ENCODE measurements at places on chromosomes 4 and X.

- no peak for DNase-seq
Measured at GRCh38 chr4:182297659-182298058, 54.5 kb downstream of the TENM3 start.

- no peak for DNase-seq
Measured at GRCh38 chr4:41256131-41256739, 493 bp upstream of the UCHL1 start.

- no peak for DNase-seq
Measured at GRCh38 chr4:3314706-3315260, 22.0 kb downstream of the RGS12 start.

GRCh38 chr4:98969878-98970785 is 25.4 kb upstream of the METAP1 start:
- no peak for DNase-seq

- DNase-seq: no peak
Measured at GRCh38 chr4:141463678-141464077, 172.7 kb upstream of the IL15 start.

DNA sequence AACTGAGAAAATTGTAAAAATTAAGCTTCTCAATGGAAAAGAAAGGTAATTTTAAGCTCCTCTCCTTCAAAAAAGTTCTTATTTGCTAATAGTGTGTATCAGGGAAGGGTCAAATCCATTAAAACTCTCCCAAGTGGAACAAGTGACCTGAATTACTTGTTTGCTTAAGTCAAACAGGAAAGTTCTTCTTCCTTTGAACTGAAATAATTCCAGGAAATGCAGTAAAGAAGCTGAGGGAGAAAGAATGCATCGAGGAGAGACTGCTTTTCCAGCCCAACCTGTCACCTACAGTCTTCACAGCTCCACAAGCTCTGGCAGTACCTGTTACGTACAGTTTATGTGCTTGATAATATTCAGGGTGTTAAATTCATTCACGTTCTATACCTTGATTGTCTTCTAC is 131.1 kb downstream of the KLHL8 start:
- DNase-seq: no peak

DNA sequence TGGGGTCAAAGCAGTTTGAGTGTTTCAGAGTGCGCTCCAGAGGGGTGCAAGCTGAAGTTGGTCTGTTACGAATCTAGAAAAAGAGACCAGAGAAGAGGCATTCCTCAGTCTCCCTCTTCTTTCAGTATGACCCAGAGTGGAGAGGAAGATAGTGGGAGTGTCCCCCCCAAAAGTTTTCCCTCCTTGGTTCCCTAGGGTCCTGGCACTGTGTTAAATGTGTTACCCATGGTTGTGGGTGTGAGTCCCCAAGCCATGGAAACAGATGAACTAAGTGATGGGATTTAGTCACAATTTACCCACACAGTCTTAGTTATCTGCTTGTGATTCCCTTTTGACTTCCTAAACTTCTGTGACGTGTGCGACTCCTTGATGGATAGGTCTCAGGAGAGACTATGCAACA is 27.0 kb upstream of the NAF1 start:
- no peak for DNase-seq

DNA sequence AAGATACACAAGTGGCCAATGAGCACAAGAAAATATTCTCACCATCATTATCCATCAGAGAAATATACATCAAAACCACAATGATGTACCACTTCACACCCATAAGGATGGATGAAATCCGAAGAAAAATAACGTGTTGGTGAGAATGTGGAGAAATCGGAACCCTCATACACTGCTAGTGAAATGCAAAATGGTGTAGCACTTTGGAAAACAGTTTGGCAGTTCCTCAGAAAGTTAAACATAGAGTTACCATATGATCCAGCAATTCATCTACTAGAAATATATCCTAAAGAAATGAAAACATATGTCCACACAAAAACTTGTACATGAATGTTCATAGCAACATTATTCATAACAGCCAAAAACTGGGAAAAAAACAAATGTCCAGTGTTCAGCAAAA is 18.5 kb upstream of the APBB2 start:
- no peak for DNase-seq

DNA sequence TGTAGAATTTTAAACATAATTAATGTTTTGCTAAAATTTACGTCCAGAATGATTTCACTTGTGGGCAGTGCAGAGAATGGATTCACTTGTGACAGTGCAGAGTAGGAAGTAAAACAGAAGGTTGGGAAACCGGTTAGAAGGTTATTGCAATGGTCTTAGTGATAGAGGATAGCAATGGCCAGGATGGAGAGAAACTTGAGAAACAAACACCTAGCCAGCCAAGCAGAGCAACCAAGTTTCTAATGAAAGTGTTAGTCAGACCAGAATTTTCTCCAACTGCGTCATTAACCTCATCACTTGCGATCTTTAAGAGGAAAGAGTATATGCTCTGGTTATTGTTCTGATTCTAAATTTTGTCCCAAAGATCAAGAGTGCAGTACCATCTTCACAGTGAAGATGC is 50.0 kb upstream of the TBC1D9 start:
- no peak for DNase-seq

- no peak for DNase-seq
Measured at GRCh38 chr4:17024425-17024824, 126.0 kb upstream of the LDB2 start.

DNA sequence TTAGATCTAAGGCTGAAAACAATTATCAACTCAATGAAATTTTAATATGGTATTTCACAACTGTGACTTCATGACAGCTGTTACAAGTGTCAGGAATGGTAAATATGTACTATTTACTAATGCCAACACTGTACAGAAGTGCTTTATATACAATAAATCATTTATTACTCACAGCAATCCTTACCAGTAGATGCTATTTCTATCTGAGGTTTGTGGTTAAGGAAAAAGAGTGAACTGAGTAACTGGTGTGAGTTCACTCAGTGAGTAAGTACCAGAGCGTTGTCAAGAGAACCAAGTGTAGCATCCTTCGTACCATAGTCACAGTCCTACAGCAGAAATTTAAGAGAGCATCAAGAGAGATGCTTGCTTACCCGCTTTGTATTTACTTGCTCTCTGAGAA is 23.3 kb downstream of the MTHFD2L start:
- DNase-seq: no peak

- DNase-seq: no peak
Measured at GRCh38 chr4:168560184-168561180, 63.6 kb downstream of the PALLD start.

DNA sequence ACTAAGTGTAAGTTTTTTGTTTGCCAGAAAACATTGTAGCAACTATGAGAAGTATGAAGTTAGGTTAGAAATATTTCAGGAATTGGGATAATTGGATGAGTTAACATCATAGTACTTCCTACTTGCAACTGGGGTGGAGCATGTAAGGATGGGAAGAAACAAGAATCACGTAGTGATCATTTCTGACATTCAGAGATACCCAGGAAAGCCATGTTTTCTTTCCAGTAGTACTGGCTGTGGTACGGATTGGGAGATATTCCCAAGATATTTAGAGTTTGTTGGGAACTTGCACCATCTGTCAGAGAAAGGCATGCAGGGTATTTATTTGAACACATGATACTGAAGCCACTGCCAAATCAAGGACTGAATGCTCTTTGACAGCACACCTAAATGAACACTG is 87.6 kb upstream of the SLC4A4 start:
- DNase-seq: no peak

DNA sequence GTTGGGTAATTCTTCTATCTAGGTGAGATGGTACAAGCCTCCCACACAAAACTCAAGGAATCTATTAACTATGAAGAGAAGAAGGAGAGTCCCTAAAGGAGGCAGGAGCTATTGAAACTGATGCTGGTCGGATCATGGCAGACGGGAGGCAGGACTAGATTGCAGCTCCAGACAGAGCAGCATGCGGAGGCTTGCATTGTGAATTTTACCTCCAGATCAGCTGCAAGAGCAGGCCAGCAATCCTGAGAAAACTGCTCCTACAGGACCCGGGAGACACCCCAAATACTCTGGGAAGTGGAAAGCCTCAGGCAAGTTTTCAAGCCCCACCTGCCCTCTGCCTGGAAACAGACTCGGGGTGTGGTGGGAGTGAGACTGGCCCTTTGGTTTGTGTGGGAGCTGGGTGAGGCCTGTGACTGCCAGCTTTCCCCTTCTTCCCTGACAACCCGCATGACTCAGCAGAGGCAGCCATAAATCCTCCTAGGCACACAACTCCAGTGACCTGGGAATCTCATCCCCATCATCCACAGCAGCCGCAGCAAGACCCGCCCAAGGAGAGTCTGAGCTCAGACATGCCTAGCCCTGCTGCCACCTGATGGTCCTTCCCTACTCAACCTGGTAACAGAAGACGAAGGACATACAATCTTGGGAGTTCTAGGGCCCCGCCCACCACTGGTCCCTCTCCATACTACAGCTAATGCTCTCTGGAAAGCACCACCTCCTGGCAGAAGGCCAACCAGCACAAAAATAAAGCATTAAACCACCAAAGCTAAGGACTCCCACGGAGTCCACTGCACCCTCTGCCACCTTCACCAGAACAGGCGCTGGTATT is 30.9 kb downstream of the GATB start:
- no peak for DNase-seq

DNA sequence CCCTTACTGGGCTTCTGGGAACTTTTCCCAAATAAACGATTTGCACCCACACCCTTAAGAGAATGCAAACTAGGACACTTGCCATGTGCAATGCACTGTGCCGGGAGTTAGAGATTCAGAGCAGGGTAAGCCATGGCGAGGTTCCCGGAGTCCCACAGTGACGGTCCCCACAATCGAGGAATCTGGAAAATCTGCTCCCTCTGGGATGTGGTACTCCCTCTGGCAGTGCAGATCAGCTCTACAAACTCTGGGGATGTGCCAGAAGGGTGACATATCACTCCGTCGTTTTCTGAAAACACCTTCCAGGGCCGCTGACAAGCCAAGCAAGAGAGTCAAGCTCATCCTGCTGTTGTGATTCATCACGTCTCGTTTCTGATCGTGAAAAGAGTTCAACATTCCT is 537.5 kb downstream of the BCOR start:
- DNase-seq: no peak

- DNase-seq: no peak
Measured at GRCh38 chrX:112947981-112948615, 107.5 kb upstream of the AMOT start.

DNA sequence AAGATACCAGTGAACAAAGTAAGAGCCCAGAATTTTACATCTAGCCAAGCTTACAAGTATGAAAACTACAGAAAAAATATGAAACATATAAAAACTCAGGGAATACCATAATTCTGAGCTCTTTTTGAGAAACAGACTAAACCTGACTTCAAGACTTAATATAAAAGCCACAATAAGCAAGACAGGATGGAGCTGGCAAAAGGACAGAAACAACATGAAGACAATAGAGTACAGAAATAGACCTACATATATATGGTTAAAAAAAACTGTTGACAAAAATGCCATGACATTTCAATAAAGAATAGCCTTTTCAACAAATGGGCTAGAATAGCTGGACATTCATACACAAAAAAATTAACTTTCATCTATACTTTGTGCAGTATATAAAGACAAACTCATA is 49.4 kb downstream of the UBA6 start:
- DNase-seq: no peak

- DNase-seq: no peak
Measured at GRCh38 chr4:41528512-41529205, 9.3 kb upstream of the LIMCH1 start.

- DNase-seq: no peak
Measured at GRCh38 chr4:183541752-183542040, 36.8 kb downstream of the ING2 start.

DNA sequence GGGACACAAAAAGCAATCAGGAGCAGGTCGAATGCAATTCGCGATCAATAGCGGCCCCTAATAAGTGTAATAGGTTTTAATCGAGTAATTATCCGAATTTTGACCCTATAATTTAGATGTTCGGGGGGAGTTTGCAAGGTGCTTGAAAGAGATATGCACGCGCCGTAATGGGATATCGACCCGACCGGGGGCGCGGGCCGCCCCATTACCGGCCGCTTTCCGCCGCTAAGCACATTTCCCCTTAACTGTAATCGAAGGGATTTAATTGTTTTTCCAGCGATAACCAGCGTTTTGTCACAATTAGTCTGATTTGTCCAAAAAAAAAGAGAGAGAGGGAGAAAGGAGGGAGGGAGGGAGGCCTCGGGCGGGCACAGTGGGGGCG is 997 bp downstream of the NKX1-1 start:
- no peak for DNase-seq

- no peak for DNase-seq
Measured at GRCh38 chr4:11618666-11619282, 190.1 kb upstream of the HS3ST1 start.

DNA sequence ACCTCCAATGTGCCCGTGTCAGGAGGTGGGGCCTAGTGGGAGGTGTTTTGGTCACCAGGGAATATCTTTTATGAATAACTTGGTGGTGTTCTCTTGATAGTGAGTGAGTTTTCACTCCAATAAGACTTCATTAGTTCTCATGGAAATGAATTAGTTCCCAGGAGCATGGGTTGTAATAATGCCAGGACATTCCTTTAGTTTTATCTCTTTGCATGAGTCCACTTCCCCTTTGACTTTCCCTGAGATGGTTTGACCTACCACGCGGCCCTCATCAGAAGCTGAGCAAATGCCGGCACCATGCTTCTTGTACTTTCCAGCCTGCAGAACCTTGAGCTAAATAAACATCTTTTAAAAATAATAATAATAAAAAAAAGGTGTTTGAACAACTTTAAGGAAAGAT is 112.9 kb upstream of the ACSL4 start:
- no peak for DNase-seq

DNA sequence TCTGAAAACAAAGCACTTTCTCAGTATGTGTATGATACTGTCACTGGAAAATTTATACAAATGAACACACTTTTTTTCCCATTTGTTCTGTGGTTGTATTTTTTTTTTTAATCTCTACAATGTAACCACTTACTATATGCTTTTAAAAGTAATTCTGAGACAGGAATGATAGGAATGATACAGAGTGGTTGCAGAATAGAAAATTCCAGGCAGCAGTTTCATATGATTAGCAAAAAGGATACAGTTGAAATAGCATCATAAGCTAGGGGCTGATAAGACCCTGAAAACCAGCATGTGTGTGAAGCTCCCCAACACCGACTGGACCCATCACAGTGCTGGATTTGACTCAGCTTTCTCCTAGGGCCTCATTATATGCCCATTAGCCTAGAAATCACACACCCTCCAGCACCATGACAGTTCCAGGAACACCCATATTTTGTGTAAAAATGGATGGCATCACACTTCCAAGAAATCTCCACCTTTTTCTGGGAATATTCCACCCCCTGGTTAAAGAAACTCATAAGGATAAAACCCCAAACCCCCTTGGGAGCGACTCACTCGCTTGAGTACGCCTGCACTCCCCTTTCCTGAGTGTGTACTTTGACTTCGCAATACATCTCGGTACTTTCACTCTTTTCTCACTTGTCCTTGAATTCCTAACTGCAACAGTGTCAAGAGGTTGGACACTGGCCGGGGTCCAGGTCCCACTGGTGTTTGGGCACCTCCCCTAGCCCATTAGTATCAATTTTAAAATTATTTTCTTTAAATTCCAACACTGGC is 77.4 kb upstream of the AGA start:
- DNase-seq: no peak

- DNase-seq: no peak
Measured at GRCh38 chr4:153933915-153934687, 145.2 kb upstream of the SFRP2 start.
